ENCODE measurements at places on chromosomes 5 and 9. TPM values are rescaled to one million over a fixed set of nuclear protein-coding genes. Genes with fewer than 3 reads are reported as not detected.

DNA sequence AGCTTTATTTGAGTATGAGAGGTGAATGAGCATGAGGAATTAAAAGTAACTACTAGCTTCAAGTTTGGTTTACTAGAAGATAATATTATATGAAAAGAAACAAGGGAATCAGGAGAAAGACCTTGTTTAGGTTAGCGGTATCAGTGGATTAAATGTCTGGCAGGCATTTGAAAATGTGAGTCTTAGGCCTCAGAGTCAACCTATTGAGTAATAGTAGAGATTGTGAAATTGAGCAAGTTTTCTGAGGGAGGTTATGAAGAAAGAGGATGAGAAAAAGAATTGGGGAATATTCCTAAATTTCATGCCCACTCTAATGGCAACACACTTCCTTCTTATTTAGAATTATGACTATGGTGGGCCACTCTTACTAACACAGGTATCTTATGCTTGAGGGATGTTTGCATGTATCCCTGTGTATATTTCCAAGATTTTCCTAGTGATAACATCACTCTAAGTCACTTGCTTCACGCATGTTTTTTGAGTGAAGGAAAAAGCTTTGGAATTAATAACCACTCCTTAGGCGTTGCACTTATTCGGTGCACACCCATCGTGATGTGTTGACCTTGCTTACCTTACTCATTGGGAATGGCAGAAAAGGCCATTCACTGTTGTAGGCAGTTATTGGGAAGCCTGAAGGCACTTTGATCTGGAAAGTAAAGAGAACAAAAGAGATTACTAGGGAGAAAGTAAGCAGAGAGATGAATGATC, 8.2 kb upstream of the ELL2 start:
- no peak overlapping the region for H3K27ac ChIP-seq
- peaks cover 6% of the 10 kb centered on the region for H3K27me3 ChIP-seq
- no peak overlapping the region for H3K4me3 ChIP-seq
- no peak for DNase-seq

DNA sequence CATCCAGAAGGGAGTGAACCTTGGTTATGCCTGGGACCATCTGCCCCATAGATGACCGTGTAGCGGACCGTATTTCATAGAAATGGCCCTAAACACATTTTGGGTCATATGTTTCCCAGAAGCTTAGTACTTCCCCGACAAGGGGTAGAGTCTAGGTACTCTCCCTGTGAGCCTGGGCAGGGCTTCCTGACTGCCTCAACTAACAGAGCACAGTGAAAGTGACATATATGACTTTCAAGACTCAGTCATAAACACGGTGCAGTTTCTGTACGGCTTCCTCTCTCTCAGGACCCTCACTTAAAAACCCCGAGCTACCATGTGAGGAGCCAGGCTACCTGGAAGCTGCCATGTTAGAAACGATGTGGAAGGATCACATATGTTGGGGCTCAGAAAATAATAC, 20.9 kb downstream of the C9orf57 start:
- H3K27ac ChIP-seq: no peak overlapping the region
- H3K36me3 ChIP-seq: no peaks in the 10 kb centered on the region
- H3K27me3 ChIP-seq: peaks cover 3% of the 10 kb centered on the region
- H3K4me1 ChIP-seq: peaks cover 5% of the 10 kb centered on the region

- H3K4me3 ChIP-seq: no peak overlapping the region
- H3K27ac ChIP-seq: no peak overlapping the region
- H3K27me3 ChIP-seq: no peaks in the 10 kb centered on the region
- DNase-seq: no peak
- H3K4me1 ChIP-seq: peaks cover 2% of the 10 kb centered on the region
Measured at GRCh38 chr5:108814551-108814950, 66.9 kb downstream of the FER start.

PTGR1 gene
- total RNA-seq: 0.35 TPM

GRCh38 chr9:99445371-99445891, 223.3 kb downstream of the SEC61B start:
- H3K27ac ChIP-seq: no peak overlapping the region
- H3K4me1 ChIP-seq: no peaks in the 10 kb centered on the region
- peaks cover 4% of the 10 kb centered on the region for H3K27me3 ChIP-seq
- no peak overlapping the region for H3K4me3 ChIP-seq
- H3K36me3 ChIP-seq: no peaks in the 10 kb centered on the region

SLC28A3 gene
- total RNA-seq: not detected

NR2F1-AS1 gene
- 0.15 TPM for total RNA-seq

DNA sequence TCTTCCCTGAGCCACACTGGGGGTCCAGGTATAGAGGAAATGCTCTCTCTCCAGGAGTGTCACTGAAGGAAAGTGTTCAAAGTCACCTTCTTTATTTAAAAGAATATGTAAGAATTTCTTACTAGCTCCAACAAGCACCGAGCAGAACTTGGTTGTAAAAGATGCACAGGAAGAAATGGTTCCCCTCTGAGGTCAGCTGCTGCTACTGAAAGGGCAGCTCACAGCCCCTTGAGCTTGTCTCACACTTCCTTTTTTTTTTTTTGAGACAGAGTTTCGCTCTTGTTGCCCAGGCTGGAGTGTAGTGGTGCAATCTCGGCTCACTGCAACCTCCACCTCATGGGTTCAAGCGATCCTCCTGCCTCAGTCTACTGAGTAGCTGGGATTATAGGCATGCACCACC, 77.2 kb downstream of the PRRT1B start:
- H3K4me1 ChIP-seq: peaks cover 51% of the 10 kb centered on the region
- H3K27me3 ChIP-seq: no peaks in the 10 kb centered on the region
- H3K27ac ChIP-seq: peak overlapping the region; percentile 88
- H3K36me3 ChIP-seq: peaks cover 98% of the 10 kb centered on the region

MEIKIN gene
- not detected for total RNA-seq

PCDHGA3 gene
- total RNA-seq: 0.51 TPM

FXN gene
- 12.7 TPM for total RNA-seq

GRCh38 chr9:108703429-108703828, 152.4 kb downstream of the ACTL7B start:
- no peaks in the 10 kb centered on the region for H3K4me1 ChIP-seq
- DNase-seq: no peak
- H3K36me3 ChIP-seq: no peaks in the 10 kb centered on the region
- no peak overlapping the region for H3K4me3 ChIP-seq
- no peak overlapping the region for H3K27ac ChIP-seq
- H3K27me3 ChIP-seq: peaks cover 1% of the 10 kb centered on the region

- H3K27ac ChIP-seq: no peak overlapping the region
- no peak overlapping the region for H3K4me3 ChIP-seq
- no peaks in the 10 kb centered on the region for H3K4me1 ChIP-seq
- no peak for DNase-seq
- no peaks in the 10 kb centered on the region for H3K36me3 ChIP-seq
- no peaks in the 10 kb centered on the region for H3K27me3 ChIP-seq
Measured at GRCh38 chr5:168114444-168115017, 176.9 kb upstream of the WWC1 start.

GRCh38 chr5:82601077-82601476, 322.9 kb upstream of the RPS23 start:
- no peak overlapping the region for H3K4me3 ChIP-seq
- H3K4me1 ChIP-seq: no peaks in the 10 kb centered on the region
- DNase-seq: no peak
- H3K27me3 ChIP-seq: no peaks in the 10 kb centered on the region
- no peaks in the 10 kb centered on the region for H3K36me3 ChIP-seq

DNA sequence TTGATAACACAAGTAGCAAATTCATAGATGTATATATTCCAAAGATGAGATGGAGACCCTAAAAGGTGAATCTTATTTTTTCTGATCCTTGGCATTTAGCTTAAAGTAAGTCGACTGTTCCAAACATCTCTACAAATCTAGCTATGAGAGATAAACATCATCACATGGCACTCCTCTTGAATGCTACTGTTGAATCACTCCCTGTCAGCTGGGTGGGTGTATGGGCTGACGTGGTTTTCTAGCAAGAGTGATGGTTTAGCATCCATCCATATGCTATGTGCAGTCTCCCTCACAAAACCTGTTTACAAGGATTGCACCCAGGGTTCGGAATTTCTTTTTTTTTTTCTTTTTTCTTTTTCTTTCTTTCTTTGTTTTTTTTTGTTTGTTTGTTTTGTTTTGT, 13.8 kb downstream of the ACO1 start:
- no peak overlapping the region for H3K4me3 ChIP-seq
- H3K4me1 ChIP-seq: peaks cover 3% of the 10 kb centered on the region
- no peaks in the 10 kb centered on the region for H3K27me3 ChIP-seq
- H3K36me3 ChIP-seq: peaks cover 3% of the 10 kb centered on the region
- no peak for DNase-seq

- H3K4me3 ChIP-seq: no peak overlapping the region
- peaks cover 18% of the 10 kb centered on the region for H3K4me1 ChIP-seq
- DNase-seq: no peak
- no peak overlapping the region for H3K27ac ChIP-seq
- H3K27me3 ChIP-seq: no peaks in the 10 kb centered on the region
- H3K36me3 ChIP-seq: no peaks in the 10 kb centered on the region
Measured at GRCh38 chr5:16548115-16548514, 68.7 kb downstream of the RETREG1 start.

GRCh38 chr9:33524306-33524947, 376 bp downstream of the ANKRD18B start:
- no peak overlapping the region for H3K27ac ChIP-seq
- H3K27me3 ChIP-seq: peaks cover 23% of the 10 kb centered on the region
- H3K36me3 ChIP-seq: no peaks in the 10 kb centered on the region
- H3K4me3 ChIP-seq: peak overlapping the region; percentile 71

CAMK4 gene
- total RNA-seq: 5.1 TPM

- no peak overlapping the region for H3K27ac ChIP-seq
- H3K4me1 ChIP-seq: no peaks in the 10 kb centered on the region
- no peaks in the 10 kb centered on the region for H3K36me3 ChIP-seq
- peaks cover under 1% of the 10 kb centered on the region for H3K27me3 ChIP-seq
Measured at GRCh38 chr9:105978826-105979225, 284.5 kb downstream of the TMEM38B start.

- H3K36me3 ChIP-seq: no peaks in the 10 kb centered on the region
- DNase-seq: no peak
- peaks cover 1% of the 10 kb centered on the region for H3K4me1 ChIP-seq
Measured at GRCh38 chr9:76585487-76586389, 126.8 kb downstream of the GCNT1 start.

DNA sequence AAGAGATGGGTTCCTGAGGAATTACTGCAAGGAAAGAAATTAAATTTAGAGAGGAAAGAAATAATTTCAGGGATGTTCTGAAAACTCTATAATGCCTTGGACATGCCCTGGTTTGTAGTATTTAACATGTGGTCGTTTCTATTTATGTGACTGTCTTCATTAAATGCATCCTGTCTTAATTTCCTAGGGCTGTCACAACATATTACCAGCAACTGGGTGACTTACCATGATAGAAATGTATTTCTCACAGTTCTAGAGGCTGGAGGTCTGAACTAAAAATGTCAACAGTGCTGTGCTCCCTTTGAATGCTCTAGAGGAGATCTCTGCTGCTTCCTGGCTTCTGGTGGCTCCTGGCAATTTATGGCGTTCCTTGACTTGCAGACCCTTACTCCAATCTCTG, 287.7 kb downstream of the FBXL7 start:
- DNase-seq: no peak
- H3K27me3 ChIP-seq: no peaks in the 10 kb centered on the region
- H3K4me1 ChIP-seq: no peaks in the 10 kb centered on the region
- H3K4me3 ChIP-seq: no peak overlapping the region
- no peaks in the 10 kb centered on the region for H3K36me3 ChIP-seq

GRCh38 chr9:28941856-28942255, 1368.6 kb upstream of the C9orf72 start:
- no peaks in the 10 kb centered on the region for H3K4me1 ChIP-seq
- H3K4me3 ChIP-seq: no peak overlapping the region
- H3K36me3 ChIP-seq: no peaks in the 10 kb centered on the region
- no peaks in the 10 kb centered on the region for H3K27me3 ChIP-seq

- no peaks in the 10 kb centered on the region for H3K36me3 ChIP-seq
- H3K27me3 ChIP-seq: peaks cover 1% of the 10 kb centered on the region
- H3K4me3 ChIP-seq: no peak overlapping the region
- DNase-seq: no peak
- no peaks in the 10 kb centered on the region for H3K4me1 ChIP-seq
Measured at GRCh38 chr5:149288436-149288835, 16.8 kb downstream of the AFAP1L1 start.

ADAMTS12 gene
- total RNA-seq: not detected

GRCh38 chr5:67417839-67418238, 221.2 kb upstream of the CD180 start:
- no peak for DNase-seq
- no peaks in the 10 kb centered on the region for H3K4me1 ChIP-seq
- no peak overlapping the region for H3K27ac ChIP-seq
- no peaks in the 10 kb centered on the region for H3K27me3 ChIP-seq

DNA sequence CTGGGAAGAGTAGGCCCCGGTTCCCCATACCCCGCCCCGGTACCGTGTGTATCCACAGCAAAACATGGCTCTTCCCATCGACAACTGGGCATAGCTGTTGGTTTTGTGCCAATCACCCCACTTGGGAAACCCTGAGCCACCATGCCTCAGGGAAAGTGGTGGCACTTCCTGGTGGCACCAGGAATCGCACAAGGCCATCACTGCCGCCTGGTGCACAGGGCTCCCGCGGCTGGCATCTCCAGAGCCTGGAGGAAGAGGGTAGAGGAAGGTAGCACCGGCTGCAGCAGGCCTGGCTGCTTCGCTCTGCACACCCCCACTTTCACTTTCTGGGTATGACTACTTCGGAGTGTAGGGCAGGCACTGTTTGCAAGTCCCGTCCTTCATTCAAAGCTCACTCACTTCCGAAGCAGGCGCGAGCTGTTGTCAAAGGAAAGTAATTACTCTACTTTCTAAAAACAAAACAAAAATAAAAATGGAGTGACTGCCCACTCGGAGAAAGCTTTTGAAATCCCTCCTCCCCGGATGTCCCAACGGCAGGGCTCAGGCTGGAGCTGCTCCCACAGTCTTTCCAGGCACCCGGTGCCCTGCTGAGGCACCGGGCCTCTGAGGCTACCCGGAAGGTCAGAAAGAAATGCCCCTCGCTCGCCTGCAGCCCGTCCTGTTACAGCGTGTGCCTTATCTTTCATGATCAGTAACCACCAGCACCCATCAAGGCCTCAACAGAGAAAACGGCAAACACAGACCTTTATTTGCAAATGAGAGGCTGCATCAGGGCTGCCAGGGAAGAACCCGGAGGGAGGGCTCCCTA, 2.0 kb downstream of the BRD3 start:
- no peak for DNase-seq
- H3K4me1 ChIP-seq: peaks cover 53% of the 10 kb centered on the region
- peak overlapping the region; percentile 85 for H3K4me3 ChIP-seq
- H3K27ac ChIP-seq: peak overlapping the region; percentile 82
- peaks cover 7% of the 10 kb centered on the region for H3K27me3 ChIP-seq
- H3K36me3 ChIP-seq: peaks cover 4% of the 10 kb centered on the region

- no peak overlapping the region for H3K27ac ChIP-seq
- no peaks in the 10 kb centered on the region for H3K27me3 ChIP-seq
- peaks cover 43% of the 10 kb centered on the region for H3K4me1 ChIP-seq
- no peak for DNase-seq
- H3K36me3 ChIP-seq: no peaks in the 10 kb centered on the region
- H3K4me3 ChIP-seq: no peak overlapping the region
Measured at GRCh38 chr5:142810743-142811290, 40.6 kb downstream of the ARHGAP26 start.

DNA sequence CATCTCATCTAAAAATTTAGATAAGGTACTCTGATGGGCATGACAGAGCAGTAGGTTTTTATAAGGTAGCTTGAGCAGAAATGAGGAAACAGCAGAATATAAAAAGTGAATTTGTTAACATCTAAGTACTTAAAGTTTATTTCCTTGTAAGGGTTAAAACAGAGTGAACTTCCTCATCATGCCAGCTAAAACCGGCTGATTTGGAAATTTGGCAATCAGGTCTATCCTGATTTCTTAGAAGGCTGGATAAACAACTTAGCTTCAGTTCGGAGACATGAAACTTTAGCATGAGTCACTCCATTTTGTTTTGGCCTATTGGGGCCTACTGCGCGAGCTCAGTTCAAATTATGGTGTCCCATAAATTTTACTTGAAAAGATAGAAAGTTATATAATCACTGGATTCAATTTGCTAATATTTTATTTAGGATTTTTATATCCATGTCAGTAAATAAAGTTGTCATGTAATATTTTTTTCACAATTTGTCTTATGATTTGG, 241.6 kb upstream of the RORB start:
- no peaks in the 10 kb centered on the region for H3K36me3 ChIP-seq
- no peaks in the 10 kb centered on the region for H3K4me1 ChIP-seq
- DNase-seq: no peak
